ENCODE measurements at places on chromosomes 16 and 17. TPM values are rescaled to one million over a fixed set of nuclear protein-coding genes. Genes with fewer than 3 reads are reported as not detected.

EFNB3 gene
- 1.3 TPM for total RNA-seq

SP6 gene
- total RNA-seq, result not detected

TM4SF5 gene
- total RNA-seq, result not detected

KRTAP9-2 gene
- not detected for total RNA-seq

DOC2B gene
- not detected for total RNA-seq

HEATR3 gene
- total RNA-seq, result 13.3 TPM

DNA sequence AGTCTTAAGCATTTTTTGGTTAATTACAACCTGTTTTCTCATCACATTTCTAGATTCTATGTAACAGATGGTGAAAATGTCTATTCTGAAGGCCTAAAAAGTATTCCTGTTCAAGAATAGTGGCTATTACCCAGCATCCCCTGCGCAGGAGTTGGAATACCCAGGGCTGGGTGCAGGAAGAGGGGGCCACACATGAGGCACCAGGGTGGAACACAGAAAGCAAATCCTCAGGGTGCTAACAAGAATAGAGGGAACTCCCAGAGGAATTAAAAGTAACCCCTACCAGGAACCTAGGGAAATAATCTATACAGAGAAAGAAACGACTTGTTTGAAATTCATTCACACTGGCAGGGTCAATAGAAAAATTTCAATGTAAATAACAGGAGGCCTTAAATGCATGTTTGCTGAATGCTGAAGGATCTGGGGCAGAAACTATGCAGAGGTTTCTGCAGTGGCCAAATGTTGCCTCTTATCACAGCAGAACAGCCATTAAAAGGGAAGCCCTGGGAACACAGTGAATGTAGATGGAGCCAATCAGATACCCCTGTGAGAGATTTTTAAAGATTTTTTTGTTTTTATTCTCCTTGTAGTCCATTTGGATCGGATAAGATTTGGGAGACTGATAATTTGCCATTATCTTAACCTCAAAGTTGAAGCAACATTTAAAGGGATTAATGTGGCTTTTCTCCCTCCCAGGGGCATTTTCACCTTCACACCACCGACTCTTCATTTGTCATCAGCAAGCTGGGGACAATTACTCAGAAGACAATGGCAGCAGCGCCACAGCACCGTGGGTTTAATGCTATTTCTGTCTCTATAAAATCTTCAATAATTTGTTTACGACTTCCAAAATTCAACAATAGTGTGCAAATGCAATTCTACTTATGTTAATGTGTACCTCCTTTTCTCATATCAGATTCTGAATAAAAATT lies 196.0 kb upstream of the PSMD7 start:
- DNase-seq, result no peak

GRCh38 chr16:68367030-68367429 lies 56.2 kb downstream of the PRMT7 start:
- peak; percentile 23 for DNase-seq

GRCh38 chr17:38751808-38752307 lies 683 bp upstream of the PSMB3 start:
- peak; percentile 76 for DNase-seq

Measured in RPMI7951 (cell line).